ENCODE measurements at places on chromosomes 6 and 20.

GRCh38 chr6:41055149-41055548 lies 2.1 kb downstream of the APOBEC2 start:
- DNase-seq: no peak

DNA sequence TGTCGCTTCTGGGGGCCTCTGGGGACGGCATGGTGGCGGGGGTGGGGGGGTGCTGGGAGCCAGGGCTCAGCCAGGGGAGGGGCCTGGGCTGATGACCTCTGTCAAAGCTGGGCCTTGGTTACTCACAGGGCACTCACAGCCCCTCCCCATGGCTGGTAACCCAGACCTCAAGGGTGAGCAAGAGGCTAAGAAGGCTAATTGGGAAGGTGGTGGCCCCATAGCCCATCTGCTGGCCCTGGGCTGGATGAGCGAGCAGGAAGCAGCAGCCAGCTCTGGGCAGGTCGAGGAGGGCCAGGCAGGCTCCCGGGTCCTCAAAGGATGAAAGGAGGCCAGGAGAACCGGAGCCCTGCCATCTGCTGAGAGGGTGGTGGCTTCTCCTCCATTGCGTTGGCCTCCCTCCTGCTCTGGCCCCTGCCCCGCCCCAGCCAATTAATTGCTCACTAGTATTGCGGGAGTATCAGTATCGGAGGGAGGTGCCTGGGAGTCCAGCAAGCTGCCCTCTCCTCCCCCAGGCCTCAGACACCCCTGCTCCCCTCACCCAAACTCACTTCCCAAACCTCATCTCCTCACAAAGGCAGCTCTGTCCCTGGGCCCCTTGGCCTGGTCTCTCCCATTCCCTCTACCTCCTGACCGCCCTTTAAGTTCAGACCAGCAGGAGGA lies 1.0 kb upstream of the CDSN start:
- DNase-seq: no peak

DNA sequence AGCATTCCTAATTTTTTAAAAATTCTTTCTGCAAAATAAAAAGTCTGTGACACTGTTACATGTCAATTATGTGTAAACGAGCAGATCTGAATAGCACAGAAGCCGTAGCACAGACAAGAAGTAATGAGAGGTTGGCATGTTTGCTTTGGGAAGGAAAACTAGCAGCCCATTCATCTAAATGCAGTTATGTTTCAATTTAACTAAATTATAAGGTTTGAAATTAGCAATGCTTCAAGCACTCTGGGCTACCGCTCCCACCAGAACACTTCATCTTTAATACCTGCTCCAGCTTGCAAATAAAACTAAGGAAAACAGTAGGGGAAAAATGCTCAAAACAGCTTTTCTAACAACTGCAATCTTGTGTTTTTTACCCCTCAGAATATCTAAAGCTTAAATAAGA lies 73.9 kb downstream of the PTPRK start:
- no peak for DNase-seq

GRCh38 chr6:43862925-43863324 lies 92.9 kb downstream of the VEGFA start:
- DNase-seq: no peak

DNA sequence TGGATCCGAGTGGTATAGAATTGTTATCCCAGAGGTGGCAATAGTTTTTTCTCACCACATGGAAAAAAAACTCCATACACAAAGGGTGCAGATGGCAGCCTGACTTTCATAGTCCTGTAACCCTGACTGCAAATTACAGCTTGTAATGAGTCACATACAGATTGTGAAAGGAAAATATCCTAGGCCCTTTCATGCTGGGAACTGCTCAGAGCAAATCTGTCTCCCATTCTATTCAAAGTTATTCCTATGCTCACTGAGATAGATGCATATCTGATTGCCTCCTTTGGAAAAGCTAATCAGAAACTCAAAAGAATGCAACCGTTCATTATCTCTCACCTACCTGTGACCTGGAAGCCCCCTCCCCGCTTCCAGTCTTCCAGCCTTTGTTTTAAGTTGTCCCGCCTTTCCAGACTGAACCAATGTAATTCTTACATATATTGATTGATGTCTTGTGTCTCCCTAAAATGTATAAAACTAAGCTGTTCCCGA lies 108.7 kb upstream of the MAP3K4 start:
- no peak for DNase-seq

DNA sequence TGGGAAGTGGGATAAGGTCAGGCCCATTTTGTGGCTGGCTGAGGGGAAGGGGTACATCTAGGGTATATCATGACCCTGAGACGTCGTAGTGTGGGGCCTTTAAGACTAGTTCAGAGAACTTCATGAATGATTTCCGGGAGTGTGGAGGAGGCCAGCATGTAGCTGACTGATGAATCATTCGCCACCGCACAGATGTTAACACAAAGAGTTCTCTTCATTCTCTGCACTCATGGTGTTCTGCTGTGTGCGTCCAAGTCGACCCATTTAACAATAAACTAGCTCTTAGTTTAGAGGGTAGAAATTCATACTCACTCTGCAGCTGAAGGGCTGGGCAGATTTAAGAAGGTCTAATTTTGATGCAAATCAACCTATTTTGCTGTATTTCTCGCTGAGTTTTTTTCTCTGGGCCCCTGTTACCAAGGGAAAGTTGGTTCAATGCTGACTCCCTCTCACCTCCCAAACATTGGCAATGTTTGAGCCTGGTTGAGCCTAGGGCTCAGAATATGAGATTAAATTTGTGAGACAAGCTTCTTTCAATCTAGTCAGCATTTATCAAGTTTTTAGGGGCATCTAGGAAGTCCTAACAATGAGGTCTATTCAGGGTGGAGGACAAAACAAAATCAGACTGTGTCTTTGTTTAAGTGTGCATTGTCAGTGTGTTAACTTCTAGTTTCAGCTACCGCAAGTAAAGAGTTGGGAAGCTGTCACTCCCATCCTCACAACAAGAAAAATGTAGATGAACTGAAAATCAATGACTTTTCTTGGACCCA lies 106.8 kb upstream of the CBLN4 start:
- no peak for DNase-seq

DNA sequence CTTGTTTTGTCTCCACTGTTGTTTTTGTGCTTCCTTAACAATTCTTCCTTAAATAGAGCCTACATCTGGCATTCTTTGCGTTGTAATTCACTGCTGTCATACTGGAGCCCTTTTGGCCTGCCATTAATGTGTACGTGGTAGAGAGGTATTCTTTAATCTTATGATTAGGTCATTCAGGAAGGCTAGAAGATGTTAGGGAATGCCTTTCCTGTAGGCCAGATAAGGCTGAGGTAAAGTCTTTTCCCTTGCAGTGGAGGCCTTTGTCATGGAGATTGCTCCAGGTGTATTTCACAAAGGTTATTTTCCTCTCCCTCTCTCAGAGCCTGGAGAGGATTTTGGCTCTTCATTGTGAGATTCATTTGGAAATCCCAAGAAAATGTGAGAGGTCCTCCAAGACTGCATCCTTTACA lies 146.9 kb downstream of the FUT9 start:
- no peak for DNase-seq

DNA sequence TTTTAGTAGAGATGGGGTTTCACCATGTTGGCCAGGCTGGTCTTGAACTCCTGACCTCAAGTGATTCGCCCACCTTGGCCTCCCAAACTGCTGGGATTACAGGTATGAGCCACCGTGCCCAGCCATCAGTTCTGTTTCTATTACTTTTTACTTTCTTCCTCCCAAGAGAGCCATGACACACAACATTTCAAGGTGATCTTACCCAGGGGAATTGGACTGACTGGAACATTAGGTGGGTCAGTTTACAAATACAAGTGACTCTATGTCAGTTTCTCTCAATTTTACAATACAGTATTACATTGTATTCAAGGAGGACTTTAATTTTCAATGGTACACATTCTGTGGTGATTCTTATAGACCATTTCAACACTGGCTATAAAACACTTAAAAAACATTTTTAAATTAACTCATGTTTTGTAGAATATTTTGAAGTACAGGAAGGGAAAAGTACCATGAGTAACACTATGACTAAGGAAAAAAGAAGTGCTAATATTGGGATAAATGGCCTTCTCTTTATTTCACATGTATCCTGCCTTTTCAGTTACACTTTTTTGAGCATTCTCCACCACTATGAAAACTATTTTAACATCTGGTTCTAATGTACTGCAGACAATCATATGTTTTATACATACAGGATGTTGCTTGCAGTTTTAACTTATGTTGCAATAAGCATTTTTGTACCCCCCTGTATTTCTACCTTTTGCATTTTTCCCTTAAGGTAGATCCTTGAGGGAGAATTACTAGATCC lies 8.4 kb downstream of the TPBG start:
- no peak for DNase-seq

DNA sequence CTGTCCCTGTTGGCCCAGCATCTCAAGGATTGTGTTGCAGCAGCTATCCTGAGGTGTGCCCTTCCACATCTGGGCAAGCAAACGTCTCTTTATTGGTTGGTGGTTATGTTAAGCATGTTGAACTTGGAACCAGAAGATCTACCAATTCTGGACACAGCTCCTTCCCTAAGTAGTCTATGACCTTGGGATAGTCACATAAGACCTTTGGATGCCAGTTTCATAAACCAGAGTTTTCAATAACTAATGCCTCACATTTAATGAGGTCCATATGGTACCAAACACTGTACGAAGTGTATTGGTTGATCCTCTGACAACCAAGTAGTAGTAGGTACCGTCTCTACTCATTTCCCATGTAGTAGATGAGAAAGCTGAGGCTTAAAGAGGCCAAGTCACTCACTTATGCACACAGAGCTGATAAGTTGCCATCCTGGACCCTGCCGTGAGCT lies 3.7 kb downstream of the CYP24A1 start:
- no peak for DNase-seq

GRCh38 chr6:23280437-23280836 lies 711.1 kb downstream of the HDGFL1 start:
- DNase-seq: no peak

GRCh38 chr20:1858871-1859270 lies 36.3 kb upstream of the SIRPA start:
- DNase-seq: no peak

- DNase-seq: no peak
Observed at GRCh38 chr20:57407541-57407956, 16.4 kb downstream of the RBM38 start.

DNA sequence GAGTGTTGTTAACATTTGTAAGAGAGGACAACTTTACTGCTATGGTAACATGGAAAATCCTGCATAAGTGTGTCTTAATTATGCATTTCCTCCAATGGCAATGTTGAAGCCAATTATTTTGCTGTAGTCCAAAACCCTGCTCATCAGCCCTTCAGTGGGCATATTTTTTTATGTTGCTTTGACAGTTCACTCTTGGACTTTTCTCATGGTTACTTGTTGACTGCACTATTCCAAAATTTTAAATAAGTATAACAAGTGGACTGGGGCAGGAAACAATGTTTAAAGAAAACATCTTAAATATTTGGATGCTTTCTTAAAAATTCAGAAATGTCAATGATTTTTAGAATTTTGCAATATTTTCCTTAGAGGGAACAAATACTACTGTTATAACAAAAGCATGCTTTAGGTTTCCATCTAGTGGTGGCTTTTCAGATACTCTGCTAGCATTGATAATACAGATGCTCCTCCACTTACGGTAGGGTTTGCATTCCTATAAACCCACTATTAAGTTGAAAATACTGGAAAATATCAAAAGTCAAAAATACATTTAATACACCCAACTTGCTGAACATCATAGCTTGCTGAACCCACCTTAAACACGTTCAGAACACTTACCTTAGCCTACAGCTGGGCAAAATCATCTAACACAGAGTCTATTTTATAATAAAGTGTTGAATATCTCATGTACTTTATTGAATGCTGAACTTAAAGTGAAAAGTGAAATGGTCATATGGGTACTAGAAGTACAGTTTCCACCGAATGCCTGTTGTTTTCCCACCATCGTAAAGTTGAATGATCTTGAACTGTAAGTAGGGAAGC lies 86.4 kb downstream of the ADGRG6 start:
- DNase-seq: no peak

DNA sequence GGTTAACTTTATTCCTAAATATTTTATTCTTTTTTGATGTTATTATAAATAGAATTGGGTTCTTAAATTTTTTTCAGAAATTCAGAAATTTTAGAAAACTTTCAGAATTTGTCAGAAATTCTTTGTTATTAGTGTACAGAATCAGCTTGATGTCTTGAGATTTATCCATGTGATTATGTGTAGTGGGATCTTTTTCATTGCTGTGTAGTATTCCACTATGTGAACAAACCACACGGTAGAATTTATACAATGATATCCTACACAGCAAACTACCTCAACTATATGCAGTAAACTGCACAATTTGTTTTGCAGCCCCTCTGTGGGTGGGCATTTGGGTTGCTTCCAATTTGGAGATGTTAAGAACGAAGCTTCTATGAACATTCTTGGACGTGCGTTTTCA lies 43.9 kb downstream of the PACSIN1 start:
- DNase-seq: no peak

DNA sequence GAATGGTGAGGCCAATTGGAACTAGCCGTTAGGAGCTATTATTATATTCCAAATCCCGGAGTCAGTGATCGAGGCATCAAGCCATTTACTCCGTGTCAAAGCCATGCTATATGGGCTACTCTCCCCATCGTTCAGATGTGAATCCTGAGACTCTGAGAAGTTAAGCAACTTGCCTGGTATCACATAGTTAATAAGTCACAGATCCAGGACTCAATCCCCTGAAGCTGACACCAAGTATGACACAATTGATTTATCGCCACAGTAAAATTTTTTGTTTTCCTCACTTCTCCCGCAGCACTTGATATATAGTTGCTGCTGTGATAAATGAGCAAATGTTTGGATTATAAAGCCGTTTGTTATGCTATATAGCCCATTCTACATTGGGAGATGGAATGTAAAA lies 50.8 kb upstream of the TSHZ2 start:
- no peak for DNase-seq

DNA sequence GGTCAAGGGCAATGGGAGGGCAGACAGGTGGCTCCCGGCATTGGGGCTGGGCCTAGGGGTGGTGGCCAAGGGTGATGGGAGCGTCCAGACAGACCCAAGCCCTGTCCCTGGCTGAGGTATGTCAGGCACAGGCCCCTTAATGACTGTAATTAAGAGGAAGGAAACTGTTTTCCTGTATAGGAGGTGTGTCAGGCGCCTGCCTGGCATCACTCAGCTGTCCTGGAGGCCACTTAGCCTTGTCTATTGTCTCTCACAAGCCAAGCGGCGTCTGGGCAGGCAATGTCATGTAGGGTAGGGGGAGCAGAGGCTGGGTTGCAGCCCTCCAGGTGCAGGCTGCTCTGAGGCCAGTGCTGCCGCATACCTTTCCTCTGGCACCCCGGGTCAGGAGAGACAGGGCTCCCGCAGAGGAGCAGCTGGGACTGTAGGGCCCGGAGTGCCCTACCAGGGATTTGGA lies 3.9 kb upstream of the FAM83C start:
- no peak for DNase-seq

GRCh38 chr6:16286151-16286522 lies 47.8 kb downstream of the GMPR start:
- DNase-seq: no peak

- no peak for DNase-seq
Observed at GRCh38 chr6:128474933-128475332, 45.5 kb downstream of the PTPRK start.

DNA sequence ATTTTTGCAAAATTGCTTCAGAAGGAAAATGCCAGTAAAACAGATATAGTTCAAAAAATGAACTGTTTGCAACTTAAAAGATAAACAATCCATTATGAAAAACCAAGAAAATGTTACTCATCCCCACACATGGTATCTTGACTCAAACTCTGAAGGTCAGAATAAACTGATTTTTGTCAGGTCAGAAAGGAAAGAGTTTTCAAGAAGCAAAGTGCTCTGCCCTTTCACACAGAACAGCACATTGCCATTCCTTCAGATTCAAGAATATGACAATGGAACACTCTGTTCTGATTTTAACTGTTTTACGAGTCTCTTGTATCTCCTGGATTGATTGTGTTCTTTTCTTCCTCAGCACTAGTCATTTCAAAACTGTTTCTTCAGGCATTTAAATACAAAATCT lies 33.8 kb upstream of the NT5E start:
- DNase-seq: no peak

All from upper lobe of left lung (tissue), 6 donors.